ENCODE measurements at places on chromosomes 5 and 9. TPM values are rescaled to one million over a fixed set of nuclear protein-coding genes. Genes with fewer than 3 reads are reported as not detected.

MCTP1 gene
- 18.5 TPM for total RNA-seq

MED7 gene
- 10.0 TPM for total RNA-seq

PLPP1 gene
- total RNA-seq: 15.3 TPM

ZNF483 gene
- total RNA-seq: 2.2 TPM

GRXCR2 gene
- total RNA-seq: not detected

TRAF1 gene
- 1.00 TPM for total RNA-seq

URM1 gene
- total RNA-seq: 48.0 TPM

CAMK2A gene
- total RNA-seq: 0.36 TPM

HARS2 gene
- 35.6 TPM for total RNA-seq

HMMR gene
- total RNA-seq: 46.3 TPM
